ENCODE measurements at places on chromosomes 11 and 22.

GRCh38 chr11:133175103-133175502, 357.2 kb downstream of the OPCML start:
- peak; percentile 41 for DNase-seq

GRCh38 chr11:92057849-92058442, 166.7 kb upstream of the FAT3 start:
- no peak for DNase-seq

GRCh38 chr11:13053255-13053917, 44.3 kb downstream of the RASSF10 start:
- DNase-seq: no peak

GRCh38 chr11:84524422-84525051, 1102.6 kb downstream of the DLG2 start:
- peak; percentile 19 for DNase-seq

- DNase-seq: peak; percentile 68
Measured at GRCh38 chr22:30455075-30455840, 16.6 kb downstream of the SEC14L3 start.

GRCh38 chr11:98734686-98735085, 286.1 kb upstream of the CNTN5 start:
- no peak for DNase-seq

- no peak for DNase-seq
Measured at GRCh38 chr11:6834021-6834420, 11.5 kb upstream of the OR10A5 start.

DNA sequence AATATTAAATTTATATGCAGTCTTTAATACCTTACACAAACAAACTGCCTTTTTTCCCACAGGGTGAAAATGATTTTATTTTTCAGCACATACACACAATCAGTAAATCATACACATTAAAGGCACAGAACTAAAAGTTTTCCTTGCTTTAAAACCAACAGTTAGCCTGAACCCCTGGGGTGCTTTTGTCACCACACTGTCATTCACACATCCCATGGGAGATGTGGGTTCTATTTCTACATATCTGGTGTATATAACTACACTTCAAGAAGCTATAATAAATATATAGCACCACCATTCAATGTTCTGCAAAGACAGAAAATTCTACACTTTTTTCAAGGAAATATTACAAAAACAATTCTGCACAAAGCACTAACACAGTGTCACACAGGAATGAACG, 197.0 kb downstream of the GUCY1A2 start:
- DNase-seq: no peak
